ENCODE measurements at places on chromosomes 3 and 15.

GRCh38 chr3:24519368-24520100 lies 24.9 kb upstream of the THRB start:
- H3K27ac ChIP-seq = no peak overlapping the region
- DNase-seq = no peak
- H3K36me3 ChIP-seq = no peaks in the 10 kb centered on the region

DNA sequence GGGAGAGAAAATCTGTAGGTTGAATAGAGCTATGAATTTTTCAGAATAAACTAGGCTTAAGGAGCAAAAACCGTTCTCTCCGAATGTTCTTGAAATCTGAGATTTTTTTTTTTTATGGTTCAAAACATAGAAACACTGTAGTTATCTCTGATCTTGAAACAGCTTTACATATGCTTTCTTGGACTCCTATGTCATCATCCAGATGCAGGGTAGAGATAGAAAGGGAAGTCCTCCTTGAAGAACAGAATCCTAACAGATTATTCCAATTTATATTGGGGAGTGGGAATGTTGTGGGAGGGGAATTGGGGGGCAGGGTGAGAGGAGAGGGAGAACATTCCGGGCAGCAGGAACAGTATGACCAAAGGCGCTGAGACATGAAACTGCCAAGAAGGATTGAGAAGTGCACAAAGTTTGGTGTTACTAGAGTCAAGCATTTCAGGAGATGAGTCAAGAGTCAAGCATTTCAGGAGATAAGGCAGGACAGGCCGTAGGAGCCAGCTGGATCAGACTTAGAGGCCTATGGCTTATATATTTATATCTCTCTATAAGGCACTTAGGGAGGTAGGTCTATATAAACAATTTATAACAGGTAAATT lies 21.9 kb upstream of the ST3GAL6 start:
- H3K4me1 ChIP-seq = peaks cover 5% of the 10 kb centered on the region
- no peak overlapping the region for H3K4me3 ChIP-seq
- DNase-seq = no peak
- no peaks in the 10 kb centered on the region for H3K27me3 ChIP-seq

DNA sequence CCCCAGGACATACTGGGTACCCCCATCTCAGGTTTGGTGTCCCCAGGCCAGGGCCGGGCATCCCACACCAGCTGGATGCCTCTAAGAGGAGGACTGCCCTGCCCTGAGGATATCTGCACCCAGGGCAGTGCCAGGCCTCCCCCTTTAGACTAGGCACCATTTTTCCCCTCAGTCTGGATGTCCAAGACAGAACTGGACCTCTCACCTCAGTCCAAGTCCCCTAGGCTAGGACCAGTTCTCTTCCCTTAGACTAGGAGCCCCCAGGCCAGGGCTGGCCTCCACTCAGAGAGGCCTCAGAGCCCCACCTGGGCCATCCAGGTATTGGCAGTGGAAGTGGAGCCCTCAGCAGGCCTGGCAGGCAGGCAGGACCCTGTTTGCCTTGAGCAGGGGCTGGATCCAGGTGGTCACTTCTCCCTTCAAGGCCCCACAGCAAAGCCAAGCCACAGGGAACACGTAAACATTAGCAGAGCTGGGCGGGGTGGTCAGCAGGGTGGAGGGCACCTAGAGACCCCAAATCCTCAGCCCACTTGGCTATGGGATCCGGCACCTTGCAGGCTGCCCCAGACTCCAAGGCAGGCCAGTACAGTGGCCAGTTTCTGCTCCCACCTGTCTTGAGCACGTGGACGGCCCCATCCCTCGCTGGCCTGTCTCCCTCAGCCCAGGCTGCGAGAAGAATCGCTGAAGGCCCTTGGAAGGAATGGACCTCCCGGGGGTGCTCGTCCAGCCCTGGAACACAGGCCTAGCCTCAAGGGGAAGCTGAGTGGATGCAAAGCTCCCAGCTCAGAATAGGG lies 28.3 kb downstream of the PTH1R start:
- no peaks in the 10 kb centered on the region for H3K36me3 ChIP-seq
- H3K4me3 ChIP-seq = no peak overlapping the region
- DNase-seq = peak; percentile 9
- H3K4me1 ChIP-seq = peaks cover 15% of the 10 kb centered on the region
- H3K27ac ChIP-seq = no peak overlapping the region

DNA sequence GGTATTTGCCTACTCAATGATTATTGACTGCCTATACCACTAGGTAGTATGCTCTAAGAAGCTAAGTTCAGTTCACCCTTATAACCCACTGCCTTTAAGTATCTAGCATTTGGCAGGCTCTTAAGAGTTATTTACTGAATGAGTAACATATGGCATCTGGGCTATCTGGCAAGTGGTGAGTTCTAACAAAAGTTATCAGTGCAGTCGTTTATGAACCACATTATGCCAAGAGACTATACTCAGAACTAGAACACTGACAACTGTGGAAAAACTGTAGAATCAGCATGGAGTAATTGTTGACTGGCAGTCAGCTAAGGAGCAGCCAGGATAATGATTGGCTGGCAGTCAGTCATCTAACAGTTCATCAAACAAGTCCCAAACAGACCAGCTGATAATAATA lies 25.8 kb downstream of the RAF1 start:
- no peak overlapping the region for H3K4me3 ChIP-seq
- H3K36me3 ChIP-seq = no peaks in the 10 kb centered on the region
- H3K4me1 ChIP-seq = peaks cover 24% of the 10 kb centered on the region
- H3K27me3 ChIP-seq = no peaks in the 10 kb centered on the region
- DNase-seq = no peak
